Epithelial cell of alveolus of lung (primary cell): ENCODE measurements at places on chromosomes 12 and 14. TPM values are rescaled to one million over a fixed set of nuclear protein-coding genes. Genes with fewer than 3 reads are reported as not detected.

CIROP gene
- 0.88 TPM in 1 of 2 replicates, not detected in the other for total RNA-seq

OASL gene
- total RNA-seq: 0.08 and 1.6 TPM in 2 replicates

CLEC4D gene
- total RNA-seq: not detected in 2 replicates

HPD gene
- 0.52 and 1.5 TPM in 2 replicates for total RNA-seq

VEZT gene
- 45.6 and 48.7 TPM in 2 replicates for total RNA-seq

LGR5 gene
- not detected in 2 replicates for total RNA-seq

PLA2G1B gene
- not detected in 2 replicates for total RNA-seq

C14orf180 gene
- total RNA-seq: not detected in 2 replicates

OR6C76 gene
- total RNA-seq: not detected in 2 replicates

SMIM41 gene
- 0.13 and 50.8 TPM in 2 replicates for total RNA-seq

DPPA3 gene
- total RNA-seq: not detected in 2 replicates

SLC6A12 gene
- not detected in 2 replicates for total RNA-seq

NFE2 gene
- not detected in 2 replicates for total RNA-seq

STXBP6 gene
- 5.0 and 15.4 TPM in 2 replicates for total RNA-seq

IFNG gene
- total RNA-seq: not detected in 2 replicates

IRF2BPL gene
- 44.9 and 99.9 TPM in 2 replicates for total RNA-seq

TAMALIN gene
- total RNA-seq: 4.5 and 19.5 TPM in 2 replicates

NPAS3 gene
- total RNA-seq: 0.13 and 5.6 TPM in 2 replicates

CISTR gene
- total RNA-seq: not detected in 2 replicates

GUCY2C gene
- not detected in 2 replicates for total RNA-seq

LAG3 gene
- 1.6 TPM in 1 of 2 replicates, not detected in the other for total RNA-seq

FNTB gene
- 11.8 and 18.1 TPM in 2 replicates for total RNA-seq

LMO3 gene
- 2.0 TPM in 1 of 2 replicates, not detected in the other for total RNA-seq

ABCD2 gene
- total RNA-seq: 0.13 and 0.40 TPM in 2 replicates

LRRC10 gene
- not detected in 2 replicates for total RNA-seq

TMEM52B gene
- 3.8 and 13.8 TPM in 2 replicates for total RNA-seq

RIPK3 gene
- total RNA-seq: 0.65 TPM in 1 of 2 replicates, not detected in the other

UNG gene
- 29.6 and 30.3 TPM in 2 replicates for total RNA-seq

TIMM9 gene
- total RNA-seq: 42.3 and 130 TPM in 2 replicates

SUPT16H gene
- 58.4 and 65.2 TPM in 2 replicates for total RNA-seq

CDCA3 gene
- 12.0 and 27.4 TPM in 2 replicates for total RNA-seq

PLEKHG7 gene
- 0.13 TPM in 1 of 2 replicates, not detected in the other for total RNA-seq

GLI1 gene
- 2.7 and 4.9 TPM in 2 replicates for total RNA-seq

FAM181A gene
- total RNA-seq: not detected in 2 replicates

IL22 gene
- total RNA-seq: not detected in 2 replicates

DDX54 gene
- 42.3 and 56.8 TPM in 2 replicates for total RNA-seq

KRT6C gene
- total RNA-seq: not detected in 2 replicates

TESPA1 gene
- total RNA-seq: not detected in 2 replicates

ERGIC2 gene
- 38.7 and 76.3 TPM in 2 replicates for total RNA-seq

C3AR1 gene
- 1.9 TPM in 1 of 2 replicates, not detected in the other for total RNA-seq

KLHDC1 gene
- 0.65 and 2.2 TPM in 2 replicates for total RNA-seq

RNASE1 gene
- 1.7 and 4.1 TPM in 2 replicates for total RNA-seq

HOXC12 gene
- total RNA-seq: not detected in 2 replicates

OR4E2 gene
- not detected in 2 replicates for total RNA-seq

RNF212B gene
- total RNA-seq: not detected in 2 replicates

OTX2 gene
- total RNA-seq: not detected in 2 replicates

HCAR1 gene
- 0.08 and 0.13 TPM in 2 replicates for total RNA-seq

PFDN5 gene
- 447 and 505 TPM in 2 replicates for total RNA-seq

YBX3 gene
- total RNA-seq: 170 and 176 TPM in 2 replicates

KLRC3 gene
- 0.39 TPM in 1 of 2 replicates, not detected in the other for total RNA-seq

TEX52 gene
- total RNA-seq: not detected in 2 replicates

LPCAT3 gene
- total RNA-seq: 26.5 and 28.0 TPM in 2 replicates

GPR65 gene
- under 0.01 TPM in 1 of 2 replicates, not detected in the other for total RNA-seq

CAPZA3 gene
- not detected in 2 replicates for total RNA-seq

ERP27 gene
- 0.26 TPM in 1 of 2 replicates, not detected in the other for total RNA-seq
